Activated CD8-positive, alpha-beta memory T cell treated with anti-CD3 and anti-CD28 coated beads for 48 hours (primary cell): ENCODE measurements at places on chromosomes 2 and 18.

GRCh38 chr2:6866275-6866671, 566 bp upstream of the CMPK2 start:
- DNase-seq, result no peak

- no peak for DNase-seq
These were observed 68.1 kb downstream of the MYOM1 start for GRCh38 chr18:3151399-3152264.

DNA sequence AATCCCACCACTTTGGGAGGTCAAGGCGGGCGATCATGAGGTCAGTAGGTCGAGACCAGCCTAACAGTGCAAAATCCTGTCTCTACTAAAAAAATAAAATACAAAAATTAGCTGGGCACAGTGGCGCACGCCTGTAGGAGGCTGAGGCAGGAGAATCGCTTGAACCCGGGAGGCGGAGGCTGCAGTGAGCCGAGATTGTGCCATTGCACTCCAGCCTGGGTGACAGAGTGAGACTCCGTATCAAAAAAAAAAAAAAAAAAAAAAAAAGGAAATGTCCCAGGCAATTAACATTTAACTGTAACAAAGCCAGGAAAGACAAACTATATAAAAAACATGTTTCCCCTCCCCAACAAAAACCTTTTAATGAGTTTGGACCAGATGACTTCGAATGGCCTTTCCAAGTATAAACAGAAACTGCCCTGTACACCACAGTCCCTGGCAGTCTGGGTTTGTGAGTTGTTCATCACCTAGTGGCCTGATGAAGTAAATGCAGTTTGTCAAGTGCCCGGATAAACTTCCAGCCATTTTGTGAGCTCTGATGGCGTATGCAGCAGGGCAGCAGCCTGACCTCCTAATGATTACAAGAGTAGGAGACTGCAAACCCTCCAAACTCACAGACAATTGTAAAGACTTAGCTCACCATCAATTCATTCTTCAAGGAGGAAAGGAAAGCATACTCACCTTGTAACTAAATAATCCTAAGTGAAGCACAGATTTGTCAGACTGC, 16.6 kb upstream of the PCBP1 start:
- no peak for DNase-seq

DNA sequence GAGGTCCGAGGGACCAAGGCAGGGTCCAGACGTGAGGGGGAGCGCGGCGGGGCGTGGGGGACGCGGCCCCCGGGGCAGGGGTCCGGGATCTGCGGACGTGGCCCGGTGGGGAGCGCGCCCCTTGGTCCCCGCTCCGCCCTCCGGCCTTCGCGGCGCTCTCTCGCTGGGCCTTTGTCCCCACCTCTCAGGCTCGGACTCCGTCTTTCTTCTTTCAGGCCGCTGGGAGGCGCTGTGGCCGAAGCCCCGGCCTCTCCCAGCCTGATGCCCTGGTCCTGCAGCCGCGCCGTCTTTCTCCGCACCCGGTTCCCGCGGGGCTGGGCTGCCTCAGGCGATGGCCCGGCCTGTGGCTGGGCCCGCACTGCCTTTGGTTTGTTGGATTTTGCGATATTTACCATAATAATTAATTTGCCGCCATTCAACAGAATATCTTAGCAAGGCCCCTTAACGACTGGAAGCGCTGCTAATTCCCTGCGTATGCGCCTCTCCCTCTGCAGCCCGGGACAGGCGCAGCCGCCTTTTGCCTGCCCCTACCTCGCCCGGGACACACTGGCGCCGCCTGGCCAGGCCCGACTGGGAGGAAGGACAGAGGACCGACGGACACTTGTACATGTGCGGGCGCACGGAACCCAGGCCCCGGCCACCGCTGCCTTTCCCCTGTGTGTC, 10.8 kb downstream of the SIX3 start:
- DNase-seq, result no peak

DNA sequence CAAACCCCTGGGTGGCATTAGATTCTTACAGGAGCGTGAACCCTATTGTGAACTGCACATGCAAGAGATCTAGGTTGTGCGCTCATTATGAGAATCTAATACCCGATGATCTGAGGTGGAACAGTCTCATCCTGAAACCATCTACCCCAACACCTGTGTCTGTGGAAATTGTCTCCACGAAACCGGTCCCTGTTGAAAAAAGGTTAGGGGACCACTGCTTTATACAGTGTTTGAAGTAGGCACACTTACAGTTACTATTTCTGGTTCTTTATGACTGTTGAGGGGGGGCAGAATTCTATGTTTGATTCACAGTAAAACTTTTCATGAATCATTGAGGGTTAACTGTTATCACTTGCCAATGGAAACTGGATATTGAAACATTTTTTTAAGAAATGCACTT, 72.0 kb downstream of the RIF1 start:
- no peak for DNase-seq

DNA sequence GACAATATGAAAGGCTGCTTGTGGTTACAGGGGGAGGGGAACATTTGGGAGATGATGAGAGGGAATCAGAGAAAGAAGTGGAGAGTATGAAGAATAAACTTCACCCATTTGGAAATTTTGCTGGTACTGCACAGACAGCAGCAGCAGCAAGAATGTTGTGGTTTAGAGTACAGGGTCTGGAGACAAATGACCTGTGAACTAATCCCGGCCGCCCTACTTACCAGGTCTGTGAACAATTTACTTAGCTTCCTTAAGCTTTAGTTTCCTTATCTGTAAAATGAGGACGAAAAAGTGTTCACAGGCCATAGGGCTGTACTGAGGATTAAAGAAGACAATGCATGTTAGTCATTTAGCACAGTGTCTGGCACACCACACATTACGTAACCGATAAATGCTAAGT, 685.4 kb upstream of the CELF4 start:
- no peak for DNase-seq

DNA sequence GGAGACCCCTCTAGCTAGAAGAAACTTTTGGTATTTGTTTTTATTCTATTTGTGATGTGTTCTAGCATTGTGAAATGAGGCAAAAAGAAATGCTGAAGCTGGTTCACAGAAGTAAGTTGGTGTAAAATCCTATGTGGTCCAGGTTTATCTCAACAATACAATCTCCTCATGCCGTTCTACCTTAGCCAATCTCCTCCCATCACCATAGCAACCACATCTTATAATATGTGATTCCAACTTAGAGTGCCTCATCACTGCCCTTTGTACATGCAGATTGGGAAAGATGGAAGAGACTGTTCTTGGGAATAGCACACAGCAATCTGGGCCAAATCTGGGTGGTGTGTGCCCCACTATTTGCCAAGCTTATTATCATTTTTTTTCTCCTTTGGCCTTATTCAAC, 30.3 kb downstream of the DPP10 start:
- DNase-seq, result no peak
